ENCODE measurements at places on chromosomes 13 and 19.

- no peak for DNase-seq
These were observed 4.4 kb downstream of the ELSPBP1 start for GRCh38 chr19:47998800-47999199.

- peak; percentile 64 for DNase-seq
These were observed 1.0 kb upstream of the CGB7 start for GRCh38 chr19:49058562-49058961.

GRCh38 chr19:400976-401865 lies 7.7 kb downstream of the C2CD4C start:
- no peak for DNase-seq

DNA sequence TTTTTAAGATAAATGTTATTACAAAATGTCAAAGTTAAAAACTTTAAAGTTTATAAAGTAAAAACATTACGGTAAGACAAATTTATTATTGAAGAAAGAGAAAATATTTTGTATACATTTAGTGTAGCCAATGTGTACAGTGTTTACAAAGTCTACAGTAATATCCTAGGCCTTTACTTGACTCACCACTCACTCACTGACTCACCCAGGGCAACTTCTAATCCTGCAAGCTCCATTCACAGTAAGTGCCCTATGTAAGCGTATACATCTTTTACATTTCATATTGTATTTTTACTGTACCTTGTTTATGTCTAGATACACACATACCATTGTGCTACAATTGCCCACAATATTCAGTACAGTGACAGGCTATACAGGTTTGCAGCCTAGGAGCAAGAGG lies 448.2 kb downstream of the KCTD12 start:
- no peak for DNase-seq

DNA sequence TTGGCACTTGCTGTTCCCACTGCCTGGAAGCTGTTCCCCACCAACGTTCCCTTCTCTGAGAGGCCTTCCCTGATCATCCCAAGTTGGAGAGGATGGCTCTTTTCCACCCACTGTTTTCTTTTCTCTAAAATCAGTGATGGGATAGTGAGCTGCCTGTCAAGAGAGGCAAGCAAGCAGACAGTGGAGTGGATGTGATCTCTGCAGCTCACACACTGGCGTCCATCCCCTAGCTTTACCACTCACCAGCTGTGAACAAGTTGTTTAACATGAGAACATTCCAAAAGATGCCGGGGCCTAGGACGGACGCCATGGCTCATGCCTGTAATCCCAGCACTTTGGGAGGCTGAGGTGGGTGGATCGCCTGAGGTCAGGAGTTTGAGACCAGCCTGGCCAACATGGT lies 28.0 kb upstream of the SEMA6B start:
- DNase-seq = no peak

DNA sequence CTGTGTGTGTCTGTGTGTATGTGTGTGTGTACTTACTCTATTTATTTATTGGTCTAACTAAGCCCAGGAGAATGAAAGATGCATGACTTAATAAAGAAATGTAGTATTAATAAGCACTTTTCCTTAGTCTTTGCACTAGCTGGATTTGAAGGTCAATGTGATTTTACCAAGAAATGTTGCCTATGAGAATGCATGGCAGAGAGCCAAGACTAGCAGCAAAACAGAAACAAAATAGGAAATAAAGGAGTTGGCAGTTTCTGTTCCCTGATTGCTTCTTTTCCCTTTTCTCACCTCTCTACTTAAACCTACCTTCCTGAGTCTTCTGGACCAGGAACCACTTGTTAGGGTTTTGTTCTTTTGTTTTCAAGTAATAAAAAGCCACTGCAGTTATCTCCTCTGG lies 286.1 kb downstream of the KCTD12 start:
- DNase-seq = peak; percentile 4

DNA sequence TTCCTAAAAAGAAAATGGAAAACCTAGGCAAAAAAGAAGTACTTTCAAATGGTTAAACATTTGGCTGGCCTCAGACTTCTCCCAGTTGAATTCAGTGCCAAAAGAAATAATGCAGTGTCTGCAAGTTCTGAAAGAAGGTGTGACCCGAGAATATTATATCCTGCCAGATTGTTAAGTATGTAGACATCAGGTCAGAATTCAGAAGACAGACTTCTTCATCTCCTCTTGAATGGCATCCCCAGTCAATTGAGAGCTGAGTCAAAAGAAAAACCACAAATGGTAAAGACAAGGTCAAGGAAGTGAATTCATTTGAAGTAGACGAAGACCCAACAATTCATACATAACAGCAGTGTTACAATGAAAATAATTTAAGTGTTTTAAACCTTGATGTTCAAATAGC lies 194.5 kb downstream of the NBEA start:
- no peak for DNase-seq

DNA sequence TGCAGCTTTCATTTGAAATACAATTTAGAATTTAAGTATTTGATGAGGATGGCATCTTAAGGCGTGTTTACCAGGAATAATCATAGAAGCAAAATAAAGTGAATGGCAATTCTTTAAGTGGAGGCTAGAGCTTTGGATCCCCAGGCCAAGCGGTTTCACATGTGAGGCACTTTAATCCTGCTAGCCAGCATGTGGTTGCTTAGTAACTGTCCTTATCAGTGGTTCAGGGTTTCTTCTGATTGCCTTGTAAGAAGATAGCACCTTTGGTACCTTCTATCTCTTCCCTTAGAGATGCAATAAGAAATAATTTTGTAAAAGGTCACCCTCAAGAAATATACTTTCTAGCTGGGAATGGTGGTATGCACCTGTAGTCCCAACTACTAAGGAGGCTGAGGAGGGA lies 38.9 kb upstream of the SERP2 start:
- DNase-seq = no peak

GRCh38 chr19:18629166-18630088 lies 7.4 kb upstream of the KLHL26 start:
- DNase-seq = no peak

DNA sequence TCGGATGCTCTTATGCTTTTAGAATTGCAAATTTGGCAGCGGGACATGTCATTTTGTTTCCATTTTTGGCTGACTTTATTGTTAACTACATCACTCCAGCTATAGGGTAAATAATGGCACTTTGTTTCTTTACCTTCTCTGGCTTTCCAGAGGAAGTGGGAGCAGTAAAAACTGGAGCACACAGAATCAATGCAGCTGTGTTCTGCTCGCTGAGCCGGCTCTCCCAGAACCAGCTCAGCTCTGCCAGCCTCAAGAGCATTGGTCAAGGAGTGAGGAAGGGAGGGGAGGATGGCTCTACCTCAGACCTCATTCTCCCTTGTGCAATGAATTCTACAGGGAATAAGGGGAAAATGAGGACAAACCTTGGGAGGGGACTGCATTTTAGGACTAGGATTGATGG lies 50.5 kb upstream of the SPATA13 start:
- DNase-seq = no peak

DNA sequence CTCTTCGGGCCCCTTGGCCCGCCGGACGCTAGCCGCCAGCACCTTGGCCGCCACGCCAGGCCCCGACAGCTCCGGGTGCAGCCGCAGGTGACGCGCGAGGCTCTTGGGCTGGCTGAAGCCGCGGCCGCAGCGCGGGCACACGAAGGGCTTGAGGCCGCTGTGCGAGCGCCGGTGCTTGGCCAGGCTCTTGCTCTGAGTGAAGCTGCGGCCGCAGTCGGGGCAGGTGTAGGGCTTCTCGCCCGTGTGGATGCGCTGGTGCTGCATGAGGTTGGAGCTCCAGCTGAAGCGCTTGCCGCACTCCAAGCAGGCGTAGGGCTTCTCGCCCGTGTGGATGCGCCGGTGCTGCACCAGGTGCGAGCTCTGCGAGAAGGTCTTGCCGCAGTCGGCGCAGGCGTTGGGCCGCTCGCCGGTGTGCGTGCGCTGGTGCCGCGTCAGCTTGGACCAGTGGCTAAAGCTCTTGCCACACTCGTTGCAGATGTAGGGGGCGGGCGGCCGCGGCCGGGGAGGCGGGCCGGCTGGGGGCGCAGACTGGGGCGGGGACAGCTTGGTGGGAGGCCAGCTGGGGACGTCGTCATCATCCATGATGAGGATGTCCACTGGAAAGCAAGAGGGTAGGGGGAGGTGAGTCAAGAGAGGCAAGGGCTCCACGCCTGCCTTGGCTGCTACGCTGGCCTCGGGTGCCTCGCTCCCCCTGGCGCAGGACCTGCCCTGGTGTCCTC lies 32.4 kb downstream of the ZNF787 start:
- DNase-seq = no peak

DNA sequence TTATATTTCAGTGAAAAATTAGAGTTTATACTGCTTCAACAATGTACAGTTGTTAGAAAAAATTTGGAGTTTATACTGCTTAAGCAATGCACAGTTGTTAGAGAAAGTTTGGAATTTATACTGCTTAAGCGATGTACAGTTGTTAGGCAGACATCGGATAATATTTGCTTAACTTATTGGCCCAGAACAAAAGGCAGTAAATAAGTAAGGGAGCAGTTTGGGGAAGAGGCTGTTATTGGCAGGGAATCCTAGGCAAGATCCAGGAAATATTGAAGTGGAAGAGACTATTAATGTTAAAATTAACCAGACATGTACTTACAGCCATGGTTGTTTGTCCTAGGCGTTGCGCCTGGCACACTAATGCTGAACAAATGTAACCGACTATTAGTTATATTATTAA lies 166.9 kb downstream of the GPC5 start:
- no peak for DNase-seq

GRCh38 chr13:51729866-51730553 lies 74.0 kb downstream of the DHRS12 start:
- DNase-seq = peak; percentile 93

DNA sequence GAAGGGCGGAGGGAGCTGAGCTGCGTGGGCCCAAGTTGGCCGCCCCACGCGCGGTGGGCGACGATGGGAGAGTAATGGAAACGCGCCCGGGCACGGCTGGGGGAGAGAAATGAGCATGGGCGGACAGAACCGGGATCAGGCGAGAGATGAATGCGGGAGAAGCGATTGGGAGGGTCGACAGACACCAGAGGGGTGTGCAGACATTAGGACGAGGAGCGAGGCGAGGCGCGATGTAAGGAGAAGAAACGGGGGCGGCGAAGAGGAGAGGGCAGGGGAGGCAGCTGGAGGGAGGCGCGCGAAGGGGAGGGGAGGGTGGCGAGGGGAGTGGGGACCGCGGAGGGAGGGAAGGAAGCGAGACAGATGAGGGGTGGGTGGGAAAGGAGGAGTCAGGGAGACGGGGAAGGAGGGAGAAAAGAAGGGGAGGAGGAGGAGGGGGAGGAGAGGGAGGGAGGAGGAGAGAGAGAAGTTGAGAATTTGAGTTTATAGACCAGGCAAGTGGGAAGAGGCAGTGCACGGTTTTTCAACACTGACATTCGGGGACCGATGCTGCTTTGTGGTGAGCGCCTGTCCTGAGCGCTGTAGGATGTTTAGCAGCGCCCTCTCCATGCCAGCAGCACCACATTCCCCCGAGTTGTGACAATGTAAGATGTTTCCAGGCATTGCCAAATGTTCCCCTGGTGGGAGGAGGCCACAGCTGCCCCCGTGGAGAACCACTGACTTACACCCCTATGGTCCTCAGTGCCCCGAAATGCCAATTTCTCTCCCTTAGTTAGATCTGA lies at the start of gene SHISA7:
Gene SHISA7 (minus strand): TSS at position 256 of the 779 bp plus-strand sequence. CDS start 437 bp downstream, outside the sequence.
- peak; percentile 30 for DNase-seq

DNA sequence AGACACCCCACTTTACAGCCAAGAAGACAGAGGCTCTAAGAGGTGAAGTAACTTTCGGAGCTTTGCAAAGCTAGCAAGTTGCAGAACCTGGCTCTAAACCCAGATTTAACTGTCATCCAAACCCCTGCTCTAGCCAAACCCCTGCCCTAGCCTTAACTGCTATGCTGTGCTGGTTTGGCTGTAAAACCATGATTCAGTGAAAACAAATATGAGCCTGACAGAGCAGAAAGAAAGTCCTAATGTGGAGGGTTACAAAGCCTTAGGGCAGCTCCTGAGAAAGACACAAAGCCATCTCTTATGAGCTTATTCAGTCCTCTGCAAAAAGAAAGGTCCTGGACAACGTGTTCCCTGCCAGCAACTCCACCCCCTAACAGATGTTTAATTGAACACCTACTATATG lies 172.8 kb downstream of the KATNAL1 start:
- no peak for DNase-seq

DNA sequence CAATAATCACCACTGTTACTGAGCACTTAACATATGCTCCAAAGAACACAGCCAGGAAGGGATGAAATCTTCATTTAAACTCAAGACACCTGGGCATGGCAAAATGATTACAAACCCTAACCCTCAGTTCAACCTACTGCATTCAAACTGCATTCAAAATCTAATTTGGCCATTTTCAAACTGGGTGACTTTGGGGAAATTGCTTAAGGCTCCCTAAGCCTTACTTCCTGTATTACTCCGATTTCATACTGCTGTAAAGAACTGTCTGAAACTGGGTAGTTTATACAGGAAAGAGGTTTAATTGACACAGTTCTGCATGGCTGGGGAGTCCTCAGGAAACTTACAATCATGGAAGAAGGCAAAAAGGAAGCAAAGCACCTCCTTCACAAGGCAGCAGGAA lies 50.4 kb downstream of the CBY2 start:
- no peak for DNase-seq

GRCh38 chr19:19489804-19490204 lies 25.5 kb downstream of the TSSK6 start:
- DNase-seq = no peak

GRCh38 chr13:95188128-95188527 lies 113.1 kb downstream of the ABCC4 start:
- DNase-seq = no peak

DNA sequence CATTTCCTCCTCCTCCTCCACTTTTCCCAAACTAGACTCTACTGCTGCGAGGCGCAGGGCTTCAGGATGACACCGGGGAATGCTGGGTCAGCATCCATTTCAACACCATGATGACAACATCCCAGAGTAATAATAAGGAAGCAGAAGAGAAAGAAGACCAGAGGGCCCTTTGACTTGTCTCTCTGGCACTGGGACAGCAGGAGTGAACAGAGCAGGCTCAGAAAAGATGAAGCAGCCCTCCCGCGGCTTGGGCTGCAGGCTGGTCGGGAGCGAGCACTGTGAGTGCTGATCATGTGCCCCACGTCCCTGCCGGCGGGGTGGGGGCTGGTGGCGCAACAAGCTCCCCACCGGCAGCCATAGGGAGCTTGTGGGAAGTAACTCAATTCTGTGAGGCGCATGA lies 30.5 kb downstream of the RANBP3 start:
- peak; percentile 90 for DNase-seq

DNA sequence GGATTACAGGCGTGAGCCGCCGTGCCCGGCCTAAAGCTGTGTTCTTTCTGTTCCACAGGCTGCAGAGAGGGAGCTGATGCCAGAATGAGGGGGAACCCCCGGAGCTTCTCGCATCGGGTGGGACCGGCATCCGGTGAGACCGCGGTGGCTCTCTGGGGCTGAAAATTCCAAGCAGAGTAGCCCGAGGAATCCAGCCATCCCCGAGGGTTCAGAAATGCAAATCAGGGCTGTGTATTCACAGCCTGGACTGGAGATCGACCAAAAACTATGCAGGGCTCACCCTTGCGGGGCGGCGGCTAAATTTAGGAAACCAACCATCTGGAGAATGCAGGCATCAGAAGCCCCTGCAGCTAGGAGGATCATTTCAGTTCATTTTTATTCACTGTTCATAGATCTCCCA lies 99.2 kb downstream of the GNG7 start:
- peak; percentile 75 for DNase-seq

- DNase-seq = no peak
These were observed 388.3 kb downstream of the COG6 start for GRCh38 chr13:40043764-40044163.

- DNase-seq = no peak
These were observed 113.2 kb downstream of the STARD13 start for GRCh38 chr13:33172400-33172799.
